ENCODE measurements at places on chromosomes 16 and 17.
A peak's percentile ranks its signal among the peaks of the same experiment; 100 is the strongest.

DNA sequence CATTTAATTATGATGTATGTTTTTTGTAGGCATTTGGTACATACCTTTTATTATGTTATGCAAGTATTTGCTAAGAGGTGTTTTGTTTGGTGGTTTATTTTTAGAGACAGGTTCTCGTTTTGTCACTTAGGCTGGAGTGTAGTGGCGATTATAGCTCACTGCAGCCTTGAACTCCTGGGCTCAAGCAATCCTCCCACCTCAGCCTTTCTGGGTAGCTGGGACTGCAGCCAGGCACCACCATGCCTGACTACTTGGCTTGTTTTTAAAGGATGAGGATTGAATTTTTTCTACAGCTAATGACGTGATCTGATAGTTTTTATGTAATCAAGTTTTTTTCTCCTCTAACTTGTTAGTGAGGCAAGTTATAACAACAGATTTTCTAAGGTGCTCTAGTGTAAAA is 199.6 kb downstream of the SPECC1 start:
- no peak for DNase-seq

DNA sequence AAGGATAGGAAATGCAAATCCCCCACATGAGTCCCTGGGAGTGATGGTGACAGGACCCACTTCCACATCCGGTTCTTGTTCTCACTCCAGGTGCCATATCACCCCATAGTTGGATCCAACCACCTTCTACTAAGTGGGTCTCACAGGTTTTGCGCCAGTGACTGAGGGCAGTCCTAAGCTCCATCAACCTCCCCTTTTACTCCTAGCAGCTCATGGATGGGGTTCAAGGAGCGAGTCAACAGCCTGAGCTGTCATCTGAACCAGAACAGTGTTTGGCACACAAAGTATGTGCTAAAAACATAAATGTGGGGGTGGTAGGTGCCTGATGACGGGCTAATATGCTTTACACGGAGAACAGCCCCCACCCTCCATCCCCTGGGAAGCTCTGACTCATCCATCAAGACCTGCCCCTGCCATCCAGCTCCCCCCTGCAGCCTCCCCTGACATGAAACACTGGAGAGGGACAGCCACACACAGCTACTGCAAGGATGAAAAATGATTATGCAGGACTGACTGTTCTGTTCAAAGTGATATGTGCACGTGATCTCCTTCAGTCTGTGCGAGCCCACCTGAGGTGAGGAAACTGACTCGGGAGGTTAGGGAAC is 143.2 kb upstream of the CDH5 start:
- DNase-seq: no peak

DNA sequence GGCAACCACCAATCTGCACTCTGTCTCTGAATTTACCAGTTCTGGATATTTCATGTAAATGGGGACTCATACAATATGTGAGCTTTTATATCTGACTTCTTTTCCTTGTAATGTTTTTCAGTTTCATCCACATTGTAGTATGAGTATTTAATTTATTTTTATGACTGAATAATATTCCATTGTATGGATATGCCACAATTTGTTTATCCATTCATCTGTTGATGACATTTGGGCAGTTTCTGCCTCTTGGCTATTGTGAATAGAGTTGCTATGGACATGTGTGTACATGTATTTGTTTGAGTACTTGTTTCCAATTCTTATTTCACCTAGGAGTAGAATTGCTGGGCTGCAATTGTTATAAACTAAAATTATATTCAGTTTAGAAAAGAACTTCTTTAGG is 126.9 kb downstream of the MRTFB start:
- no peak for DNase-seq

- no peak for DNase-seq
These were observed 126.1 kb upstream of the FOXF1 start for GRCh38 chr16:86384263-86384649.

- DNase-seq: peak; percentile 83
These were observed at the start of gene CARHSP1 for GRCh38 chr16:8868416-8869211. Gene CARHSP1, minus strand, starts transcription at chr16:8869006. Its CDS starts 9,678 bp downstream, at chr16:8859328.

- DNase-seq: no peak
These were observed 8.7 kb downstream of the GPRC5B start for GRCh38 chr16:19875900-19876299.

GRCh38 chr16:56580391-56581048 is 8.8 kb upstream of the MT3 start:
- DNase-seq: no peak

DNA sequence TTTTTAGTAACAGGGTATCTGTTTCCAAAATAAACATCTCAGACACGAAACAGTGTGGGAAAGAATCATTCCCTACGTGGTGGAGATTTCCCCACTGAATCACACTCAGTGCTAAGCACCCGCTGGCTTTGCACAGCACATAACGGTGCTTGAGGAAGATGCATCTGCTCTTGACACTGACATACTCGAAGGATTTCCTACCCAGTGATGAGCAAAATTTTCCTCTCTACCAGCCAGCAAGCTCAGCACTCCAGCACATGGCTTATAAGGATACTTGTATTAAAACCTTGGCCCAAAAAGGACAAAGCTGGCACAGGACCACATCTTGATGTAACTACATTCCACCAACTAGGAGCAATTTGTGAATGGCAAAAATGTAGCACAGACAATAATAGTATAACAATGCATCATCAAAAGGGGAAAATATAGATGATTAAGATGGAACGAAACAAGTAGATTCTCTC is 59.0 kb downstream of the ANKFY1 start:
- DNase-seq: no peak

DNA sequence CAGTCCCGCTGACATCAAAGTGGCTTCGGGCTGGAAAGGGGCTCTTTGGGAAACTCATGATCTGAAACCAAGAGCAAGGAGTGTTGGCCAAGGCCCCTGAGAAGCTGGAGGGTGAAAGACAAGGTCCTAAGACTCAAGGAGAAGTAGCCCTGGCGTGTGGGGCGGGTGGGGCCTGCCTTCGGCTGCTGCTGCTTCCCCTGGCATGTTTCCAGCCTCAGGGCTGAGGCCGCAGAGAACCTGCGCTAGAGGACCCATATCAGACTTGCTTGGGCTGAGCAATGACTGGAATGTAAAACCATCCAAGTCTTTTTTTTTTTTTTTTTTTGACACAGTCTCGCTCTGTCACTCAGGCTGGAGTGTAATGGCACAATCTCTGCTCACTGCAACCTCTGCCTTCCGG is 67.5 kb upstream of the GCSH start:
- no peak for DNase-seq

- no peak for DNase-seq
These were observed 11.4 kb upstream of the C16orf78 start for GRCh38 chr16:49362230-49362629.

GRCh38 chr17:64741038-64741641 is 79.0 kb upstream of the SMURF2 start:
- no peak for DNase-seq

GRCh38 chr17:69228576-69228975 is at the start of gene ABCA10:
Gene ABCA10, minus strand, starts transcription at chr17:69228824. Its CDS starts 3,466 bp downstream, at chr17:69225358.
- DNase-seq: no peak

- no peak for DNase-seq
These were observed 10.2 kb upstream of the GGA2 start for GRCh38 chr16:23520500-23520899.

GRCh38 chr17:11458279-11458678 is 140.0 kb upstream of the DNAH9 start:
- no peak for DNase-seq

DNA sequence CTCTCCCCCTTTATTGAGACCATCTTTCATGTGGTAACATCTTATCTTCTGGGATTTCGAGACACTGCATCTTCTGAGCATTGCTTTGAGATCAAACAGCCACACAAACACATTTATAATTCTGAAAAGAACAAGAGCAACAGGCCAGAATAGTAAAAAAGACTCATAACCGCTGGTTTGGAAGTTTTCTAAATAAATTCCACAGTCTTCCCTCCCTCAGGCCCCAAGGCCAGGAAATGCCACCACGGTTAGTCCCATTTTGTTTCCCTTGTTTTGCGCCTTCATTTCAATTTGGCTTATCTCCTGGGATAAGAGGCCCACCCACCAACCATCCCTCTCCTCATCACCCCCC is 25.3 kb downstream of the LITAF start:
- DNase-seq: no peak

DNA sequence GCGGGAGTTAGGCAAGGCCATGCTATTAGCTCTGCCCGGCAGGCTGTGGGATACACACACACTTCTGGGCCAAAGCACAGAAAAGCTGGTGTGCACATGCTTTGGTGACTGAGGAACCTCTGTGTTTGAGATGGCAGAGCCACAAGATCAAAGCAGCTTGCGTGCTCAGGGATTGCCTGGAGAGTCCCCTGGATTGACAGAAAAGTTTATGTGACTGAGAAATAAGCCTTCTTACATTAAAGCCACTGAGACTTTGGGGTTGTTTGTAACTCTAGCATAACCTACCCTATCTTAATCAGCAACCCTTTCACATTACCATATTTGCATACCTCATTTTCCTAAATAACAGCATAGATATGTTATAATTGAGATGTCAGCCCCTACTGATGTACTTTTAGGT is 69.3 kb downstream of the MYO1D start:
- DNase-seq: no peak

DNA sequence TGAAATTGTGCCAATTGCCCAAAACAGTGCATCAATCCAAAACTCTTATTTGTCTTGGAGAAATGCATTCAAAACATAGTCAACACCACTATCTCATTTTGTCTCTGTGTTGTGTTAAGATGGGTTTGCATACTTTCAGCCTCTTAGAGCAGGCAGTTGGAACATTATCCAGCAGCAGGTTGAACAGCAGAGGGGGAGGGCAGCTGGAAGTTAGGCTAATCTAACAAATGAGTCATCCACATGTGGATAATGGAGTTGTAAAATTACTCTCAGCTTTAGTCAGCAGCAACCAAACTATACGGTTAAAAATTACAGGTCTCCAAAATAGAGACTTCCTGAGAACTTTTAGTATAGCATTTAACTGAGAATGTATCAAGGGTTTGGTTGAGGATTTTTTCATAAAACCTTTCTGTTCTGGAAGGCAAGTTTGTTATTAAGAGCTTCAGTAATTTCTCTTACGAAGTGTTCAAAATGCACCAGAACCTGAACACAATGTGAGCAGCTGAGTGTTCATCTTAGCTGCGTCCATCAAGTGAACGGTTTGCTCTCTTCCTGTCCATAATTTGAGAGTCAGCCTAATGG is 46.3 kb downstream of the PRKCA start:
- DNase-seq: no peak

- no peak for DNase-seq
These were observed 15.0 kb downstream of the TBKBP1 start for GRCh38 chr17:47708864-47709541.

- no peak for DNase-seq
These were observed 7.4 kb upstream of the EPX start for GRCh38 chr17:58184986-58185761.

DNA sequence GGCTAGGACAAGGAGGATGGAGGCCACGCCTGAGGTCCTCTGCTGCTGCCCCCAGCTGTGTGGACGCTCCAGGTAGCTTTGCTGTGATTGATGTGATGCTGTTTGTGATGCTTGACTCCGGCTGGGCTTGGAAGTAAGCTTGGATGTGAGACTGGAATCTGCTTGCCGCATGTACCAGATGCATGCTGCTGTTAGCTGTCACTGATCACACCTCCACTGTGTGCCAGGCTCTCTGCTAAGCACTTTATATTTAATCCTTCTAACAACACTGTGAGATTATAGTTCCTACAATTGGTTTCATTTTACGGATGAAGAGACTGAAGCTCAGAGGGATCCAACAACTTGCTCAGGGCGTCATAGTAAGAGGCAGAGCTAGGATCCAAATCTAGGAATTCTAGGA is 23.5 kb downstream of the SNX29 start:
- DNase-seq: no peak

- no peak for DNase-seq
These were observed 32.3 kb upstream of the CAPN15 start for GRCh38 chr16:495127-495748.

DNA sequence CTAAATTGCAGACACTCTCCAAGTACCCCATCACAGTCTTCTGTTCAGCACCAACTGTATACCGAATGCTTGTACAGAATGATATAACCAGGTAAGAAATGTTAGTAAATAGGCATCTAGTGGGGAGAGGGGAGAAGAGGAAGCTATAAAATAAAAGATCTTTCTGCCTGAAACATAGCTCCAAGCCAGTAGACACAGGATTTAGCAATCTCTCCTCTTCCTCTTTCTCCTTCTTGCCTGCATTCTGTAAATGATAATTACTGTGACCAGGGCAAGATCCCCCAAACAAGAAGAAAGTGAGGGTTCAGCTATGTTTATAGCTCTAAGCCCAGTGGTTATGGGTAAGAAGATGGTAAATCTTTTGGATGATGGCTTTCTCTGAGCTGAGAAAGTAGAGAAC is 17.9 kb downstream of the ACSM3 start:
- no peak for DNase-seq

- DNase-seq: no peak
These were observed 702 bp downstream of the IRX5 start for GRCh38 chr16:54931120-54932014.

DNA sequence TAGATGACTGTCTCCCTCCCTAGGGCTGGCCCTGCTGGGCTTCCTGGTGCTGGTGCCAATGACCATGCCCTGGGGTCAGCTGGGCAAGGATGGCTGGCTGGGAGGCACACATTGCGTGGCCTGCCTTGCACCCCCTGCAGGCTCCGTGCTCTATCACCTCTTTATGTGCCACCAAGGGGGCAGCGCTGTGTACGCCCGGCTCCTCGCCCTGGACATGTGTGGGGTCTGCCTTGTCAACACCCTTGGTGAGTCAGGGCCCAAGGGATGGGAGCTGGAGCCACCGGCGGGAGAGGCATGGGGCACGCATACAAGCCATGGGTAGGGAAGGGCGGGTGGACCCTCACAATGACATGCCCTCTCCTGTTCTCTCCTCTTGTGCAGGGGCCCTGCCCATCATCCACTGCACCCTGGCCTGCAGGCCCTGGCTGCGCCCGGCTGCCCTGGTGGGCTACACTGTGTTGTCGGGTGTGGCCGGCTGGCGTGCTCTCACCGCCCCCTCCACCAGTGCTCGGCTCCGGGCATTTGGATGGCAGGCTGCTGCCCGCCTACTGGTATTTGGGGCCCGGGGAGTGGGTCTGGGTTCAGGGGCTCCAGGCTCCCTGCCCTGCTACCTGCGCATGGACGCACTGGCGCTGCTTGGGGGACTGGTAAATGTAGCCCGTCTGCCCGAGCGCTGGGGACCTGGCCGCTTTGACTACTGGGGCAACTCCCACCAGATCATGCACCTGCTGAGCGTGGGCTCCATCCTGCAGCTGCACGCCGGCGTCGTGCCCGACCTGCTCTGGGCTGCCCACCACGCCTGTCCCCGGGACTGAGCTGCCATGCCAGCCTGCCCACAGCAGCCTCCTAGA is 2.2 kb downstream of the PAQR4 start:
- DNase-seq: no peak

DNA sequence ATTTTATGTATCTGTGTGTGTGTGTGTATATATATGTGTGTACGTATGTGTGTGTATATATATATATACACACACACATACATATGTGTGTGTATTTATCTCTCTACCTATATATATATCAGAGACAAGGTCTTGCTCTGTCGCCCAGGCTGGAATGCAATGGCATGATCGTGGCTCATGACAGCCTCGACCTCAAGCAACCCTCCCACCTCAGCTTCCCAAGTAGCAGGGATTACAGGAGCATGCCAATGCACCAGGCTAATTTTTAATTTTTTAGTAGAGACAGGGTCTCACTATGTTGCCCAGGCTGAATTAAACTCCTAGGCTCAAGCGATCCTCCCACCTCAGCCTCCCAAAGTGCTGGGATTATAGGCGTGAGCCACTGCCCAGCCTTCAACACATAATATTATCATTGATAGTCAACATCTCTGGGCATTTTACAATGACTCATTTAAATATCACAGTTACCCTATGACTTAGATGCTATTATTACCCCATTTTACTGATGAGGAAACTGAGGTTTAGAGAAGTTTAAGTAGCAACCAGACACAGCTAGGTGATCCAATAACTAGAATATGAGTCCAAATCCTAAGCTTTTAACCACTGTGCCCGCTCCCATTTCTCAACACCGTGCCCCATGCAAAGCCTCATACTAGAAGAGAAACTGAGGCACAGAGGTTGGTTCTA is 24.3 kb downstream of the G6PC3 start:
- DNase-seq: no peak

Data from CD4-positive, alpha-beta T cell treated with Interferon gamma for 1 hour (primary cell).